Naive thymus-derived CD4-positive, alpha-beta T cell (primary cell): ENCODE measurements at places on chromosomes 16 and 17. TPM values are rescaled to one million over a fixed set of nuclear protein-coding genes. Genes with fewer than 3 reads are reported as not detected.

DNA sequence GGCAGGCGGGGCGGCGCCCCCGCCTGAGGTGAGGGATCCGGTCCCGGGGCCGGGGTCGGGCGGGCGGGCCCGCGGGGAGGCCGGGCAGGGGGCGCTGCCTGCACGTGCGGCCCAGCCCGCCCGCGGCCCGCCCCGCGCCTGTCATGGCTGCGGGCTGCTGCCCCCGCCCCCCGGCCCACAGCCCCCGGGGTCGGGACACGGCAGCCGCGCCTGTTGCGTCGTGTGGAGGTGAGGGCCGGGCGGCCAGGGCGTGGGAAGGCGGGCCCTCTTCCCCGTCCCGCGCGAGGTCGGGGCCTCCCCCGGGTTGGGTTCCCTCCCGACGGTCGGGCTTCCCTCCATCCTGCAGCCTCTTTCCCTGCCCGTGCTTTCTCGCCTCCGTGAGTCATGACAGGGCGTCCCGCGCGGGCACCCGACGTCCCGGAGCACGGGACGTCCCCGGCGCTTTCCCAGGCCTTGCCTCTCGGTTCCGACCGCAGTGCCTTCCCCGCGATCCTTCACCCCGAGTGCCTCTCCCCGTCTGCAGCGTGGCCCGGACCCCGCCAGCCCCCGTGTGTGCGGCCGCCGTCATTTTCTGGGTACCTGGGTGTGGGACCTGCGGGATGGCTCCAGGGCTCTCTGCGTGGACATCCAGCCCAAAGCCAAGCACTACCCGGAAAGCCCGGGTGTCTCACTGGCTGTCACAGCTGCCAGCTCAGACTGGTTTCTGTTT lies 76.7 kb downstream of the CHD9 start:
- H3K27ac ChIP-seq: peak overlapping the region; percentile 74
- no peaks in the 10 kb centered on the region for H3K27me3 ChIP-seq
- peak overlapping the region; percentile 73 for H3K4me3 ChIP-seq
- H3K4me1 ChIP-seq: peaks cover 4% of the 10 kb centered on the region

- H3K4me3 ChIP-seq: no peak overlapping the region
- peak overlapping the region; percentile 18 for H3K27ac ChIP-seq
- no peak for DNase-seq
These were observed 54.4 kb upstream of the PABPN1L start for GRCh38 chr16:88920618-88921590.

GRCh38 chr16:275786-276232 lies at the start of gene RGS11:
RGS11 (minus strand) TSS chr16:275944; CDS start chr16:275911, 33 bp downstream.
- no peak within 1 kb of the TSS for H3K27ac ChIP-seq
- H3K27me3 ChIP-seq: peaks cover 3% of the 10 kb centered on the region
- H3K4me1 ChIP-seq: no peaks in the 10 kb centered on the region
- H3K36me3 ChIP-seq: no peaks in the 10 kb centered on the region
- no peak for DNase-seq

DNA sequence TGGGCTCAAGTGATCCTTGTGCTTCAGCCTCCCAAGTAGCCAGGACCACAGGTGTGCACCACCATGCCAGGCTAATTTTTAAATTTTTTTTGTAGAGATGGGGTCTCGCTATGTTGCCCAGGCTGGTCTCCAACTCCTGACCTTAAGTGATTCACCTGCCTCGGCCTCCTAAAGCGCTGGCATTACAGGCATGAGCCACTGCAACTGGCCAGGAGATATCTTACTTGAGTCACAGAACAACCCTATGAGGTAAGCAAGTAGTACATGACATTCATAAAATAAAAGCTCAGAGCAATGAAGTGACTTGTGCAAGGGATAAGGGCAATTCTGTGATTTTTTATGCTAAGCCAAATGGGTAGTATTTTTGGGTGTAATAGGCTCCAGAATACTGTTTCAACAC lies 57.3 kb downstream of the CDC27 start:
- H3K4me3 ChIP-seq: no peak overlapping the region
- H3K36me3 ChIP-seq: peaks cover 4% of the 10 kb centered on the region
- no peaks in the 10 kb centered on the region for H3K4me1 ChIP-seq
- no peak overlapping the region for H3K27ac ChIP-seq

GRCh38 chr16:78729687-78730086 lies 630.2 kb downstream of the WWOX start:
- no peaks in the 10 kb centered on the region for H3K36me3 ChIP-seq
- no peak for DNase-seq
- no peak overlapping the region for H3K4me3 ChIP-seq
- H3K27me3 ChIP-seq: no peaks in the 10 kb centered on the region
- no peaks in the 10 kb centered on the region for H3K4me1 ChIP-seq

DNA sequence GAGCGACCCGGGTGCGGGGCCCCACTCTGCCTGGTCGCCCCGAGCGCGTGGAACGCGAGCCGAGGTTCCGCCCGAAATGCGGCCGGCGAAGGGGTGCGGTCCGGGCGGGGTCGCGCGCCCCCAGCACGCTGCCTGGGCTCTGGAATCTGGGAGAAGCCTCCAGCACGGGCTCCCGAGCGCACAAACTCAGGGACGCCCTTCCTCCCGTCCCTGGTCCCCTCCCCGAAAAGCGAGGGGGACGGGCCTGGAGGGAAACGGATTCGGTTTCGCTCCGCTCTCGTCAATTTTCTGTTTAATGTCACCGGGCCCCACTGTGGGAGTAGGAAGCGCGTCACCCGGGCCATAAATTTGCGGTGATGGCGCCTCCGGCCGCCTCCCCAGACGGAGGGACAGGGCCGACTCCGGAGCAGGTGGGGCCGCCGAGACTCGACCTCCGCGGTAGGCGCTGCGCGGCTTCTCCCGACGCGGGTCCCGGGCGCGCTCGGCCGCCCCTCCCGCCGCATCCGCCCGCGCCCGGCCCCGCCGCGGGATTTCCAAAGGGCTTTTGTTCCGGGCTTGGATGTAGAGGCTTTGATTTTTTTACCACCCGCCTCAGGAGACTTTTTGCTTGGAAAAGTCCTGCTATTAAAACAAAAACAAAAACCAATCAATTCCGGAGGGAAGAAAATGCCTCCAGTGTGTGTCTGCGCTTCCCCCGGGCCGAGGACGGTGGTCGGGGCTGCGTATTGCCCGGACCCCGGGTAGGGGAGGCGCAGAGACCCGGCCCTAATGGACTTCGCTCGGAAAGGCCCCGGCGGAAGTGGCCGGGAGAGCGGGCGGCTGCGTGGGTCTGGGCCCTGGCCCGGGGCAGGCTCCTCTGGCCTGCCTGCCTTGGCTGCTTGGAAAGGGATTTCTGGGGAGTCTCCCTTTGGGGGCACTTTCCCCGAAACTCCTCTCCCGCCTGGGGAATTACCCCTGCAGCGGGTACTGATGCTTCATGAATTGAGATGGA lies 7.9 kb upstream of the BAHCC1 start:
- no peak for DNase-seq
- H3K27ac ChIP-seq: no peak overlapping the region
- H3K4me3 ChIP-seq: peak overlapping the region; percentile 38

DNA sequence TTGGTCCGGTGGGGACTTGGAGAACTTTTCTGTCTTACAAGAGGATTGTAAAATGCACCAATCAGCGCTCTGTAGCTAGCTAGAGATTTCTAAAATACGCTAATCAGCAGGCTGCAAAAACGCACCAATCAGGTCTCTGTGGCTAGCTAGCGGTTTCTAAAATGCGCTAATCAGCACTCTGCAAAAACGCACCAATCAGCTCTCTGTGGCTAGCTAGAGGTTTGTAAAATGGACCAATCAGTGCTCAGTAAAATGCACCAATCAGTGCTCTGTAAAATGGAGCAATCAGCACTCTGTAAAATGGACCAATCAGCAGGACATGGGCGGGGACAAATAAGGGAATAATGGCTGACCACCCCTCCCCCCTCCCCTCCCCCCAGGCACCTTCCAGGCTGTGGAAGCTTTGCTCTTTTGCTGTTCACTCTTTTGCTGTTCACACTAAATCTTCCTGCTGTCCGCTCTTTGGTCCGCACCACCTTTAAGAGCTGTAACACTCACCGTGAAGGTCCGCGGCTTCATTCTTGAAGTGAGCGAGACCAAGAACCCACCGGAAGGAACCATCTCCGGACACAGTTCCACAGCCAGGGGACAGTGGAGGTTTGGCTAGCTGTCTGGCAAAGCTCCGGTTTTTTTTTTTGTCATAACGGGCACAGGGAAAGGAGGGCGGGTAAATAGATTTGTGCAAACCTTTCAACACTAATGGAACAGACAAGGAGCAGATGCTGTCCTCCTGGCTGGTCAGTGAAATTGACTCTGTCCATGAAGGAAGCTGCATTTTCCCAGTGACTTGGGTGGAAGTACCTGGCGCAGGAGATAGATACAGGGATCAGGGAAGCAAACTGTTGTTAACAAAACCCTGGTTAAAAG lies 8.3 kb downstream of the PITPNC1 start:
- H3K27ac ChIP-seq: no peak overlapping the region
- DNase-seq: no peak
- peaks cover 14% of the 10 kb centered on the region for H3K4me1 ChIP-seq
- H3K36me3 ChIP-seq: no peaks in the 10 kb centered on the region
- H3K27me3 ChIP-seq: no peaks in the 10 kb centered on the region

DNA sequence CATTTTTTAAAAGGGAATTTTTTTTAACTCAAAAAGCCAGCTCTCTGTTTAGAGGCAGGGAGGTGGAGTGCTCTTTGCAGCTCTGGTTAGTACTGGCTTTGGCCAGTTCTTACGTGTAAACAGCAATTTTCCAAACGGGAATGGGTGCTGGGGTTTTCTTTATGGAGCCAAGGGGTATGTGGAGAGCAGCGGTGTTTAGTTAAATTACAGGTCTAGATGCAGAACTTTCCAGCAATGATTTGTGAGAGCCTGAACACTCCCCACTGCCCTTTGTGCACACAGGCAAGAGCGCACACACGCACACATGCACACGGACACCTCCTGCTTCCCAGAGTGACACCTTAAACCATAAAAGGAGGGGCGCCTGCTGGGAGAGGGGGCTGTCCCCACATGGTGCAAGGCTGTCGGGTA lies 140.2 kb downstream of the MSI2 start:
- no peak overlapping the region for H3K4me3 ChIP-seq
- peaks cover 3% of the 10 kb centered on the region for H3K4me1 ChIP-seq
- no peaks in the 10 kb centered on the region for H3K27me3 ChIP-seq
- H3K36me3 ChIP-seq: no peaks in the 10 kb centered on the region
- DNase-seq: no peak

DNA sequence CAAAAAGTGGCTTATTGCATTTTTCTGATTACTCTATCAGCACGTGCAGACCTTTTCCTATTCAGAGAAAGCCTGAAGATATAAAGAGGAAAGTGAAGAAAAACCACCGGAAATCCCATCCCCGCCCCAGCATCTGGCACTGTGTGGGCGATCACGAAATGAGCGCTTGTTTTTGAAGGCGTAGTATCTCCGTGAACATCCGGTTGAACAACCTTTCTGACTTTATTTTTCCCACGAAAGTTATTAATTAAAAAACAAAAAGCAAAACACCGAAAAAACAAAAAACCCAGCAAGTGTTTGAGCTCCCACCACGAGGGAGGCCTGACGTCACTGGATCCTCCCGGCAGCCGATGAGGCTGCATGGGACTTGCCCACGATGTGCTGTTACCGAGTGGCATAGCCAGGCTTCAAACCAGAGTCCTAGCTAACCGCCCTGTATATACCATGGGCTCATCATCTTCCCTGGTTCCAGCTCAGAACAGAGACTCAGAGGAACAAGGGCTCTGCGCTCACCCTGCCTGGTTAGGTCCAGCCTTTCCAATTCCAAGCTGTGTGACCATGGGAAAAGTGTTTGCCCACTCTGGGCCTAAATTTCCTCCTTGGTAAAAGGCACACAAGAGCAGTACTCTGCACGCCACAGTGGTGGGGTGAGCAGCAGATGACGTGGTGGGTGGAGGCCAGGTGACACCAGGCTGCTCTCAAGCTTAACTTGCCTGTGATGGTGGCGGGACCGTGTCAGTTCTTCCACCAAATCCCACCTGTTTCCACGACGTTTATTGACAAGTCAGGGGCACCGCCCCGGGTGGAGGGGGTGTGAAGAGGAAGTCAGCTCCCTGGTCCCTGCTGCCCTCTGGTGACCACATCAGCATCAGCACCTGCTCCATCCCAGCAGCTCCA lies 34.3 kb upstream of the IL21R start:
- peak overlapping the region; percentile 45 for H3K4me3 ChIP-seq
- peak overlapping the region; percentile 99 for H3K27ac ChIP-seq
- H3K36me3 ChIP-seq: no peaks in the 10 kb centered on the region
- H3K4me1 ChIP-seq: peaks cover 26% of the 10 kb centered on the region
- peak; percentile 64 for DNase-seq

DNA sequence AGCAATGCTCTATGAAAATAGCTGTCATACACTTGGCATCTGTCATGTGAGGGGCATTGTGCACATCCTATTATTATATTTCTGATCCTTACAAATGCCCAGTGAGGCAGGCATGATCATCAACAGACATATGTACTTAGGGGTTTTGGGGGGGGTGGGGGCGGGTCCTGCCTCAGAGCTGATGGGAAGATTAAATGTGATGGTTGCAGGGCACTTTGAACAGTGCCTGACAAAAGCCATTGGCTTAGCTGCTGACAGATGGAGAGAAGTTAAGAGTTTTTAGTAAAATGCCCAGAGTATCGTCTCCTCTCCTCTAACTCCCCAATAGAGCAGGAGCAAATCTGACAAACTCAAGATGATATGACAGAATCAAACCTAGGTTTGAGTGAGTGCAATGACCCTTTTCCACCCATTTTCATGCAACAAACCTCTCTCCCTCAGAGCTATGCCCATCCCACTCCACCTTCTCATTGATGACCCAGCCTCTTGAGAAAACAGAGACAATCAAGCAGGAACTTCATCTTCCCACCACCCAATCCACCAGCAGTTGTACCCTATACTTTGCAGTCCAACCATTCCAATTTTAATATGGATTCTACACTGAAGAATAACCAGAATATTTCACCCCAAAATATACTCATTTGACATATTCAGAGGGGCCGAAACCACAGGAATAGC lies 4.8 kb downstream of the KLHL11 start:
- no peaks in the 10 kb centered on the region for H3K27me3 ChIP-seq
- H3K36me3 ChIP-seq: peaks cover 9% of the 10 kb centered on the region
- H3K4me3 ChIP-seq: no peak overlapping the region
- DNase-seq: no peak

Gene SLC5A11
- 0.15 and 0.56 TPM in 2 replicates for total RNA-seq

Gene NACA2
- total RNA-seq: not detected

Gene UQCRC2
- total RNA-seq: 226 and 227 TPM in 2 replicates

Gene OTOP2
- total RNA-seq: not detected

Gene HLF
- total RNA-seq: 0.24 TPM

Gene CLEC19A
- total RNA-seq: not detected

Gene MT1A
- not detected for total RNA-seq

Gene SNAI3
- total RNA-seq: 2.7 TPM

Gene PRKCA
- 175 TPM for total RNA-seq

Gene CES3
- total RNA-seq: 11.5 and 13.0 TPM in 2 replicates
